ENCODE measurements at places on chromosomes 6 and 20.
A peak's percentile ranks its signal among the peaks of the same experiment; 100 is the strongest.

GRCh38 chr6:55011034-55011433 lies 163.3 kb upstream of the HCRTR2 start:
- no peak for DNase-seq

- no peak for DNase-seq
Observed at GRCh38 chr20:47466213-47466612, 35.5 kb upstream of the NCOA3 start.

GRCh38 chr6:108260126-108260808 lies 573 bp downstream of the SNX3 start:
- DNase-seq: peak; percentile 38

DNA sequence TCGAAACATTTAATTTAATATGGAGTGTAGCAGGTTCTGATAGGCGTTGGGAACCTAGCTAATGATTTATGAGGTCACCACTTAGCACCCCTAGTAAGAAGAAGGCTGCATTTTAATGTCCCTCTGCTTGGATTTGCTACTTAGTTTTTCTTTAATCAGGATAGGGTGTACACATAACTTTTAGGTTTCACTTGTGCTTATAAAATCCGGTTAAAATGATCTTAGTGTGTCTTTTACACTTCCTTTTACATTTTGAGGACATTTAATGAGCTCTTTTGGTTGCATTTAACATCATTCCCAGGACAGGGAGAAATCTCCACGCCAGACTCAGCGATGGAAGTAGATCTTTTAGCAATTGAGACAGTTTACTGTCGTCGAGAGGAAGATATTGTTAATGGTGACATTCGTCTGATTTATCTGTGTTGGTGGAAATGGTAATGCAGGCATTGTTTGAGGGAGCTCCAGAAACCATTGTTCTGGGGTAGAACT lies 5.6 kb downstream of the TFAP2A start:
- DNase-seq: no peak

- DNase-seq: no peak
Observed at GRCh38 chr20:16744178-16744807, 3.9 kb upstream of the OTOR start.

GRCh38 chr20:1567392-1568162 lies 10.1 kb upstream of the SIRPD start:
- no peak for DNase-seq

DNA sequence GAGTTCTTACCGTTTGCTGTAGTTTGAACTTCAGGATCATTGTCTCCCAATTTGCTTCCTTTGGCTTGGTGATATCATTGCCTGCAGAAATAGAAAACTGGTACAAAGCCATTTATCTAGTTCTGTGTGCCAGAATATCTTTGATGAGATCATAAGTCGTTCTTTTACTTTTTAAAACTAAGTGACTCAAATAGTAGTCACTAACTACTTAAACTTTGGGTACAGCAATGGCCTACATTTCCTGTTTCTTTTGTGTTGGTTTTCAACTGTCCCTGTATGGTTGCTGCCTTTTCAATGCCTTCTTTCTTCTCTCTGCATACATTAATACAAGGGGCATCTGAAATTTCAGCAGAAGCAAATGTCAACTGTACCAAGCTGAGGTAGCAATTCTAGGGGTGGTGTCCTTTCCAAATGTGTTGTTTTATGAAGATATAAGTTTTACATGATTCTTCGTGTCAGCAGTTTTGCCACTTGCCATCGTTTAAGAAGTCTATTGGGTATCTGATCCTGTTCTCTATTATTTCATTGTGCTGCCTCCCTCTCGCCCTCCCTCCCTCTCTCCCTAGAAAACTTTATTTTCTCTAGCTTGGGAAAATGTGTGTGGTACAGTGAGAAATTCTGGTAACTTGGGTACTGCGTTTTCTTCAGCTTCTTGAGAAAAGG lies 238.5 kb downstream of the FARS2 start:
- DNase-seq: no peak

DNA sequence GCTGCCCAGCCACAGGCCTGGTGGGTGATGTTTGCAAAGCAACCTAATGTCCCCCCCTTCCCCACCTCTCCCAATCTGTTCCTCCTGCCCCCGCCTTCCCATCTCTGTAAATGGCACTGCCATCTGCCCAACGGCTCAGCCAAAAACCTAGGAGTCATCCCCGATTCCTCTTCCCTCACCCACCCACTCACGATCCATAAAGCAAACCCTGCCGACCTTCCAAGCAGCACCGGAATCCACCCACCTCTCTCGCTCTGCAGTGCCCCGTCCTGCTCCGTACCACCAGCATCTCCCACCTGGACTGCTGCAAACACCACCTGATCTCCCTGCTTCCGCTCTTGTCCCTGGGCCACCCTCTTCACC lies 37.6 kb downstream of the SULF2 start:
- DNase-seq: no peak

Data from immature natural killer cell (primary cell).